Left colon (tissue), 2 donors: ENCODE measurements at places on chromosomes 4 and X.
A peak's percentile ranks its signal among the peaks of the same experiment; 100 is the strongest.

DNA sequence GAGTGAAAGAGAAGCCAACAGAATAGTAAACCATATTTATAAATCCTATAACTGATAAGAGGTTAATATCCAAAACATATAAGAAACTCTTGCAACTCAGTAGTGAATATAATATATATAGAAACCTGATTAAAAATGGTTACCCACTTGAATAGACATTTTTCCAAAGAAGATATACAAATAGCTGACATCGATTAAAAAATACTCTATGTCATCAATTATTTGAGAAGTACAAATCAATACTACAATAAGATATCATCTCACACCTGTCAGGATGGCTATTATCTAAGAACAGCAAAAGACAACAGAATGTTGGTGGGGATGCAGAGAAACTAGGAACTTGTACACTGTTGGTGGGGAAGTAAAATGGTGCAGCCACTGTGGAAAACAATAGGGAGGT, 254.4 kb downstream of the PPARGC1A start:
- DNase-seq: no peak

- DNase-seq: no peak
These were observed 137.4 kb downstream of the PDLIM5 start for GRCh38 chr4:94588896-94589693.

GRCh38 chr4:30718021-30718542, 2.1 kb upstream of the PCDH7 start:
- DNase-seq: peak; percentile 32

- no peak for DNase-seq
These were observed 96.4 kb upstream of the TTC29 start for GRCh38 chr4:147042046-147042445.

- DNase-seq: no peak
These were observed 10.1 kb downstream of the AMOT start for GRCh38 chrX:112830540-112830939.

DNA sequence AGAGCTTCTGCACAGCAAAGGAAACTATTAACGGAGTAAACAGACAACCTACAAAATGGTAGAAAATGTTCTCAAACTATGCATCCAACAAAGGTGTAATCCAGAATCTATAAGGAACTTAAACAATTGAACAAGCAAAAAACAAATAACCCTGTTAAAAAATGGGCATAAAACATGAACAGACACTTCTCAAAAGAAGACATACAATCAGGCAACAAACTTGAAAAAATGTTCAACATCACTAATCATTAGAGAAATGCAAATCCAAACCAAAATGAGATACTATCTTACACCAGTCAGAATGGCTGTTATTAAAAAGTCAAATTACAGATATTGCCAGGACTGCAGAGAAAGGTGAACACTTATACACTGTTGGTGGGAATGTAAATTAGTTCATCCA, 309.6 kb upstream of the KLF3 start:
- DNase-seq: no peak

GRCh38 chr4:7186516-7187167, 5.7 kb upstream of the SORCS2 start:
- no peak for DNase-seq

DNA sequence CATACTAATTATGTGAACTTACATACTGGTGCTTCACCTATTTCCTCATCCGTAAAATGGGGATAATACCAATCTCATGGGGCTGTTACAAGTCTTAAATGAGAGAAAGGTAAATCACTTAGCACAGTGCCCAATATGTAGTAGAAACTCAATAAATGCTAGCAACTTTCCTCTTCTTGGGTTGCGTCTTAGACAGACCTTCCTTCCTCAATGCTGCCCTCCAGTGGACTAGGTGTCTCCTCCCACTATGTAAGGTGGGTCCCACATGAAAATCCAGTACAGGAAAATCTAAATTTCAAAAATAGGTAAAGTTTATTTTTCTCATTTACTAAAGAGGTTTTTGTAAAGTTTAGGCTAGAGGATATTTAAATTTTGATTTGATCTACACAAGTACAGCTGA, 20.6 kb downstream of the ZDHHC9 start:
- DNase-seq: peak; percentile 58

GRCh38 chr4:112110059-112110425, 35.2 kb upstream of the FAM241A start:
- no peak for DNase-seq

DNA sequence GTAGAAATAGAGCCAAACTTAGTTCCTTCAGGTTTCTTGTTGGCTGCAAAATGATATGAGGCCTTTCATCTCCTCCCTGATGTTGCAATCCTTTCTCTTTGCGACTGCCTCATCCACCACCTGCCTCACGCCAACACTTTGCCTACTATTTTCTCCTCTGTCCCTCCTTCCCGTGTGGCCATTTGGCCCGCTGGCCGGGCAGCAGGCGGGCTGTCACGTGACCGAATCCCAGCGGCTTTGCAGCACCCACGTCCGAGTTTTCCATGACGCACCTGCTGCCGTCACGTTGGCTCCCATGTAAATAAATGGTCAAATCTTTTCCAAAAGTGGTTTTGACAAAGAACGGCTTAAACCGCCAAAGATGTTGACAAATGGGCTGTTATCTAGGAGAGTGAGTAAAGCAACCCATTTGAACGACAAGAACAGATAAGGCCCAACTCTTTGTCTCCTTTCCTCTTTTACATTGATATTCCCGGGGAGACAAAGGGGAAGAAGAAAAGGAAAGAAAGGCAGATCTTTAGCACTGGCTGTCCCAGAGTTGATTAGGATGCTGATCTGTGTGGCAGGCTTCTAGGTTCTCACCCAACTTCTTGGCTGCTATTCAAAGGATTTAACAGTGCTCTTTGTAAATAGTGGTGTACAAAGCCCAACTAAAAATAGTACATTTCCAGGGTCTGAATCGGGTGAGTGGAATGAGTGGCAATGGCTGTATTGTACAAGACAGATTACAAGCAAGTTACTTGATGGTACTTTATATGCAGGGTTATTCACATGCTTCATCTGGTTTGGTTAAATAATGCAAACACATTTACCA, 174.2 kb upstream of the JADE1 start:
- DNase-seq: no peak

DNA sequence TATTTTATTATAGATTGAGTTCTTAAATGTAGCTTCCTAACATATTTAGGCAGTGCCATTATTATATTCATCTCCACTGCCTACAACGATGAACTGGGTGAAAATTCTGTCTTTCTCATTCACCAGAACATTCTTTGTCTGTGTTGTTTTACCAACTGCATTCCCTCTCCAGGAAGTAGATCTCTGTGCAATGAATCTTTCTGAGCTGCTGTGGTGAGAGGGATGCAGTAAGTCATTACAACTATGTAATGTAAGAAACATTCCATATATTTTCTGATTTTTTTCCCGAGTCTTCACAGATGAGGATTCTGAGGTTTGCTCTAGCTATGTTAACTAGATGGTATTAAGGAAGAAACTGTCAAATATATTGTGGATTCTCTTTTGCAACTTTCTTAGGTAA, 811.9 kb upstream of the PCDH7 start:
- no peak for DNase-seq

GRCh38 chr4:654871-655463, 19.1 kb downstream of the ATP5ME start:
- DNase-seq: no peak

DNA sequence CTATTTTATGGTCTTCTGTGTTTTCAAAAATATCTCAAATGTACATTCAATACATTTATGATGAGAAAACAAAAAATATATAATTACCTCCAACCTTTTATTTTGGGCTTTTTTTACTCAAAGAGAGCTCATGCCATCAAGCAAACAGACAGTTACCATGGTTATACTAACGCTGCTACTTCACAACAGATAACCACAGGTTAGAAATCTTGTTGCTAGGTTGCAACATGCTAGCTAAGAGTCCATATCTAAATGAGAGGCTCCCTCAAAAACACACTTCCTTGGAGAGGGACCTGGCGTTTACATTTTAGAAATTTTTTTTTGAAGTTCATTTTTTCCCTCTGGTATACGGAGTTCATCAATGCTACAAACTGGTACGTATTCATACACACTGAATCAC, 44.3 kb downstream of the TBC1D9 start:
- no peak for DNase-seq

DNA sequence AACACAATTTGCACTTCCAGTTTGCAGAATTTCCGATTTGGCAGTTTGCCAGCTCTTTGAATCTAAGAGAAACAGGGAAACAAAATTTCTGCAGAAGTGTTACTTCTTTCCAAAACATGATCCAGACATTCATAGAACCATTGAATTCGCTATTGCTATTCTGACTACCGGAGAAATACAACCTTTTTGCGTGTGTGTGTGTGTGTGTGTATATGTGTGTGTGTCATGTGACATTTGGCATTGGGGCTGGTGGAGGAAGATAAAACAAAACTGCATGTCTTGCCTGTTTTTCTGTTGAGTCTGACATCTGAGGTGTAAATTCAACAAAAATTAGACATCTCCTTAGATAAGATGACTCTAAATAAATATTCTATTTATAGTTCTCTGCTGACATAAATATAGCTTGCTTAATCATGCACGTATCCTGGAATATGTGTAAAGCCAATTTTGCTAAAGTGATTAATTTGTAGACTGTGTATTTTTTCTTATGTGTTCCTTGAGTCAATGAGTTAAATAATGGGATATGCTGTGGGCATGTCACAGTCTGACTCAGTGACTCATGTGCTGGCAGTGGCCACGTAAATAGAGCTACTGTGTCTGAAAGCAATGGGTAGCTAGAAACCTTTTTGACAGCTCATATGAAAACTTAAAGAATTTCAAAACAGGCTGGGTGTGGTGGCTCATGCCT, 98.9 kb downstream of the HPGD start:
- peak; percentile 10 for DNase-seq

DNA sequence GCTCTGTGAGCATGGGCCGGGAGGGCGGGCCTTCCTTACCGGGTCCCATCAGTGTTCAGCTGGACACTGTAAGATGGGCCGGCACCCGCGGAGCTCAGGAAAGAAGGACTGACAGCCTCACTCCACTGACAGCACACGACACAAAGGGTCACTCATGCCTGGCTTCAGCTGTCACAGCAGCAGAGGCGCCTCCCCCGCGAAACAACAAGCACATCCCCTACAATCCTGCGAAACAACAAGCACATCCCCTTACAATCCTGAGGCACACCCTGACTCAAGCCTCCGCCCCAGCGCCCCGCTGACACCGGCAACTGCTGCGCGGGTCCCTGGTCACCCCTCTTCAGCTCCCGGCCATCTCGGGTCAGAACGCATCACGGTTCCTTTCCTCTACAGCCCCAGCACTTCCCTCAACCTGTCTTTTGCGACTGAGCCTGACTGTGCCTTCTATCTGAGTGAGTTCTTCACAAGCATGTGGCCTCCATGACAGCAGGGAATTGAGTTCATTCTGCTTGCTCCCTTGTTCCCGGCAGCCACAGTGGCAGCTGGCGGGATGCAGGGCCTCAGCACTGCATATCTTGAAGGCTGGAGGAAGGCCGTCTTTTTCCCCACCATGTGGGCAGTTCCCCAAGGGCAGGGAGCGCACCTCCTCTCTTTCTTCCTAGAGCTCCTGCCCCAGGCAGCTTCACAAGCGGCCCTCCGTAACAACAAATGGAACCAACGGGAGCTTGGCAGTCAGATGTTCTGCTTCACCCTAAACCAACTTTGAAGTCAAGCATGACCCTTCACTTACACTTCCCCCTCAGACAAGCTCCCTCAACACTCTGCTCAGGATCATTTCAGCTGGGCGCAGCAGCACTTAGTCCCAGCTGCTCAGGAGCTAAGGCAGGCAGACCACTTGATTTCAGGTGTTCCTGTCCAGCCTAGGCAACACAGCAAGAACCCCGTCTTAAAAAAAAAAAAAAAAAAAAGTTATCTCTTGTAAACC, 39.6 kb downstream of the SCD5 start:
- no peak for DNase-seq

DNA sequence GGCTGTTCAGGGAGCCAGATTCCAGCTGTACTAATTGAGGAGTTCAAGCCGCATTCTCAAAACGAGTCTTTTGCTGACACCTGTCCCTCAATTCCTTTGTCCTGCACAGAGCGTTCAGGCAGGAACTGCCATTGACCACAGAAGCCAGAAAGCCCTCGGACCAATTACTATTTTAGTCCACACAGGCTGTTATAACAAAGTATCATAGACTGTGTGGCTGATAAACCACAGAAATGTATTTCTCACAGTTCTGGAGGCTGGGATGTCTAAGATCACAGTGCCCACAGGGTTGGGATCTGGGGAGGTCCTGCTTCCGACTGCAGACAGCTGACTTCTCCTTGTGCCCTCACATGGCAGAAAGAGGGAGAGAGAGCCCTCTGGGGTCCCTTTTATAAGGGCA, 119.8 kb upstream of the ATP6AP2 start:
- DNase-seq: no peak

DNA sequence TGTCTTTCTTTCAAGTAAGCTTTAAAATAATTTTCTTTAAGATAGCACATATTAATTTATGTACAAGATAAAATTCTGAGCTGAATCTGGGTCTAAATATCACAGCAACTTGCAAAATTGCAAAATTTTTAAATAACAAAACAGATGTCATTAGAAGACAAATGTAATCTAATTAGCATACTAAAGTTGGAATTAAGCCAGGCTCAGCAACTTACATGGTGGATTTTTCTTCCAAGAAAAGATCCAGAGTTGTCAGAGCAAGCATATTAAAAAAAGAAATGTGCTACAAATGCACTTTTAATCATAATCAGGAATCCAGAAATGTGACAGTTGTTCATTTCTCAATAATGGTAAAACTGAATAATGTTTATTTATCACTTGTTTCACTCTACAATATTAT, 906.9 kb upstream of the INTU start:
- DNase-seq: no peak

- DNase-seq: no peak
These were observed 1076.8 kb downstream of the PDHA2 start for GRCh38 chr4:96916711-96917110.

GRCh38 chr4:178003098-178003657, 560.9 kb upstream of the AGA start:
- DNase-seq: no peak

GRCh38 chr4:183989461-183989860, 84.4 kb downstream of the STOX2 start:
- DNase-seq: no peak

- DNase-seq: no peak
These were observed 33.2 kb upstream of the YTHDC1 start for GRCh38 chr4:68383115-68383514.

DNA sequence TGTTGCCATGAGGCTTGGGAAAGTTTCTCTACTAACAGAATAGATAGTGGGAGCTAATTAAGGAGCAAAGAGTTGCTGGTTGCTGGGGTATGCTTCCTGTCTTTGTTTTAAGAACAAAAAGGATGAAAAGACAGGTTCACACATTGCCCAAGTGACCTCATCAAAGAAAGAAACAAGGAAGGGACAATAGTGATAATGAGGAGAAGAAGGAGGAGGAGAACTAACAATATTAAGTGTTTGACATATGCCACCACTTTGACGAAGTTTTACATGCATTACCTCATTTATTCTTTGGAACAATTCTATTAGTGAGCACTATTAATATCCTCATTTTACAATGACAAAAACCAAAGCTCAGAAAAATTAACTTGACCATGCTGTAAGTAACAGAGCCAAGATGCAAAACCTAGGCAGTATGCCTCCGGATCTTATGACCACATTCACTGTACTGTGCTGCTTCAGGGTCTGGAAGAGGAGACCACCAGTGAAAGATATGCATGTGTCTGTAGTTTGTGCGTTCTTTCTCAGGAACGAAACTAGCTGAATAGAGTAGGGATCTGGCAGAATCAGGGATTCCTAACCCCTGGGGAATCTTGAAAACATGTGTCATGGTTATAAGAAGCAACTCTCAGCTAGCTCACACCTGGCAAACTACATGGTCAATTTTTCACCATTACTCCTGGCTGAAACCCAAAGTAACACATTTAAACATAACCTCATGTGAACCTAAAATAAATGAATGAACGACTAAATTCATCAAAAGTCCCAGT, 83.8 kb downstream of the MOSPD2 start:
- no peak for DNase-seq
